ENCODE measurements at places on chromosomes 6 and 20.

GRCh38 chr6:30006170-30007131, 54.6 kb upstream of the POLR1H start:
- peak; percentile 58 for DNase-seq
- H3K27me3 ChIP-seq, result no peaks in the 10 kb centered on the region

DNA sequence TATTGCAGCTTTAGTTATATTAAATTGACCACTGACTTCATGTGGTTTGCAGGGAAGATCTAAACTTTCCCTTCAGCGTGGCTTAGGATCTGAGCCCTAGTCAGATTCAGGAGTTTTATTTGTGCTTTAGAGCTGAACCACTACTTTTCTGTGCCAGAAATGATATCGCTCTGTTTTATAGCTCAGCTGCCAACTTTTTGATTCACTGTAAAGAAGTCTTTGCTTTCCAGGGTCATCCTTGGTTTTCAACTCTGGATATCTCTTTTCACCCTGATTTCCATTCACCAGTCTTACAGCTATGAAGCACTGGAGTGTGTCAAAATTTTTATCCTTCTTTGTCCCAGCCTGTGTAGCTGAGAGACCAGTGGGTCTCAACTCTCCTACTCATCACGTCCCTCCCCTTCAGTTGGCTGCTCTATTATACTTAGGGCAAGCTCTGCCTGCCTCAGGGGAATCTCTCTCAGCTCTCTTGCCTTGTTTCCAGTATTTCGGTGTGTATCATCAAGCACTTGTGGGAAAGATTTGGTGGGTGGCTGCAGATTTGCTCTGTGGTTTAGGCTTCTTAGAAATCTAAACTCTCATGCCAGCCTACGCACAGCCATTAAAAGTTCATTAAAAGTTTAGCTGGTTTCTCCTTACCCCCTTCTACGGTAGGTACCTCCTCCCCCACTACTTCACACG, 425.5 kb downstream of the TENT5A start:
- no peak for DNase-seq
- H3K27ac ChIP-seq, result no peak overlapping the region
- H3K4me1 ChIP-seq, result no peaks in the 10 kb centered on the region
- no peaks in the 10 kb centered on the region for H3K36me3 ChIP-seq

DNA sequence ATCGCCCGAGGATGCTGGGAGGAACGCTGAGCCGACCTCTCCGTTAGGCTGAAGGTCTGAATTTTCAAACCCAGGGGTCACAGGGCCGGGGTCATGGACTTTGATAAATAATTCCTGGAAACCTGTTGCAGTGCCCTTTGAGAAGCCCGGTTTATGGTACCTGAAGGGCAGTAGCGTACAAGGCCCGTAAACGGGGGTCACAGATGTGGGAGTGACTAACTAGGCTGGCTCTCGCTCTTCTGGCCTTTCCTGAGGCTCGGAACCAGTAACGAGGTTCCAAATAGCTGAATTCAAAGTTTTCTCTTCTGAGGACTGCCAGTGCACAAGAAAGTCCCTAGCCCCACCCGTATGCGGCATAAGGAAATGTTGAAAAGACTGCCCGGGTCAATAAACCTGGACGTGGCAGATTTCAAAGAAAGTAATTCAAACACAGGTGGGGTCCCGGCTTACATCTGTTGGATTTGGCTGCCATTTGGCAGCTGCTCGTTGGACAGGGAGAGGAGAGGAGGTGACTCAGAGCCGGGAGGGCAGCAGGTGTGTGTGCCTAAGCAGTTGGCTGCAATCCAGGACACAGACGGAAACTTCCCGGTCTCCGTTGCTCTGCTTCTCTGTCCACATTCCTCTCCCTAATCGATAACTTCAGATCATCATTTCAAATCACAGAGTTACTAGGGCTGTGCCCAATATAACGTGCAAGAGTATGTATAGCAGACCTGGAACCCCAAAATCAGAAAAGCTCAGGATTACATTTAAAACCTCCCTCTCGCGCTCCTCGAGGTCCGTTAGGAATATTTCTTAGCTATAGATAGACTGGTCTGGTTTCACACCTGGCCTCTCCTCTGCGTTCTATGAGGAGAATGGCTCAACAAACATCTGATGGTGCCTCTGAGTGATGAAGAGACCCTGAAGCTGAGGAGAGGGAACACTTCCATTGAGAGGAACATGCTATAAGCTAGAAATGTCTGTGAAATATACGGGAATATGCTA, 765 bp upstream of the GMDS start:
- H3K27ac ChIP-seq, result peak overlapping the region; percentile 96
- peak overlapping the region; percentile 97 for H3K4me3 ChIP-seq
- peak; percentile 84 for DNase-seq
- peaks cover 4% of the 10 kb centered on the region for H3K4me1 ChIP-seq
- no peaks in the 10 kb centered on the region for H3K27me3 ChIP-seq

- DNase-seq, result no peak
- H3K4me1 ChIP-seq, result peaks cover 14% of the 10 kb centered on the region
- no peaks in the 10 kb centered on the region for H3K27me3 ChIP-seq
- H3K4me3 ChIP-seq, result no peak overlapping the region
- no peak overlapping the region for H3K27ac ChIP-seq
These were observed 122.3 kb downstream of the ANKS1A start for GRCh38 chr6:35011096-35012041.

- no peaks in the 10 kb centered on the region for H3K36me3 ChIP-seq
- no peaks in the 10 kb centered on the region for H3K27me3 ChIP-seq
- H3K27ac ChIP-seq, result peak overlapping the region; percentile 42
- no peak overlapping the region for H3K4me3 ChIP-seq
- DNase-seq, result no peak
- no peaks in the 10 kb centered on the region for H3K4me1 ChIP-seq
These were observed 40.7 kb upstream of the PBOV1 start for GRCh38 chr6:138258991-138259390.

DNA sequence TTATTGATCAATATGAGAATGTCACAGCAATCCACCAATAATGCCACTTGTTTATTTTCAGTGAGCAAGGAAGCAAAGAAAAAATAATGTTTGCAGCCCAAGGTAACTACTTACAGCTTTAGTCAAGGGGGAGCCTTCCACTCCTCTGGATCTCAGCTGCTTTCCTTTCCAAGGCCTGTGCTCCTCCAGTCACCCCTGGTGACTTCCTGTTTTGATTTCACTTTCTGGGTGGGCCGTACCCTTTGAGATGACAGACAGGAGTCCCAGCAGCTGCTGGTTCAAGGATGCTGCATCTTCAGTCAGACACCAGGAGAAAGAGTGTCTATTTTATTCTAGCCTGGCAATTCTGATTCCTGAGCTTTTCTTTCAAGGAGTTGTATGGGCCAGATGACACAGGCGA, 5.6 kb upstream of the VNN2 start:
- DNase-seq, result no peak
- no peak overlapping the region for H3K27ac ChIP-seq
- no peaks in the 10 kb centered on the region for H3K36me3 ChIP-seq
- no peaks in the 10 kb centered on the region for H3K27me3 ChIP-seq
- no peaks in the 10 kb centered on the region for H3K4me1 ChIP-seq
- H3K4me3 ChIP-seq, result no peak overlapping the region

GRCh38 chr20:46070215-46070900, 19.4 kb downstream of the NCOA5 start:
- H3K36me3 ChIP-seq, result peaks cover 13% of the 10 kb centered on the region
- H3K4me3 ChIP-seq, result no peak overlapping the region
- no peak for DNase-seq
- no peaks in the 10 kb centered on the region for H3K27me3 ChIP-seq
- H3K27ac ChIP-seq, result no peak overlapping the region

- no peak for DNase-seq
- no peak overlapping the region for H3K4me3 ChIP-seq
- H3K4me1 ChIP-seq, result no peaks in the 10 kb centered on the region
- no peaks in the 10 kb centered on the region for H3K27me3 ChIP-seq
- H3K36me3 ChIP-seq, result no peaks in the 10 kb centered on the region
These were observed 645.8 kb upstream of the AGPAT4 start for GRCh38 chr6:161919691-161920090.

- H3K36me3 ChIP-seq, result no peaks in the 10 kb centered on the region
- H3K4me3 ChIP-seq, result no peak overlapping the region
- DNase-seq, result peak; percentile 34
- no peaks in the 10 kb centered on the region for H3K27me3 ChIP-seq
- no peak overlapping the region for H3K27ac ChIP-seq
These were observed 23.4 kb upstream of the VEGFA start for GRCh38 chr6:43746613-43747102.

DNA sequence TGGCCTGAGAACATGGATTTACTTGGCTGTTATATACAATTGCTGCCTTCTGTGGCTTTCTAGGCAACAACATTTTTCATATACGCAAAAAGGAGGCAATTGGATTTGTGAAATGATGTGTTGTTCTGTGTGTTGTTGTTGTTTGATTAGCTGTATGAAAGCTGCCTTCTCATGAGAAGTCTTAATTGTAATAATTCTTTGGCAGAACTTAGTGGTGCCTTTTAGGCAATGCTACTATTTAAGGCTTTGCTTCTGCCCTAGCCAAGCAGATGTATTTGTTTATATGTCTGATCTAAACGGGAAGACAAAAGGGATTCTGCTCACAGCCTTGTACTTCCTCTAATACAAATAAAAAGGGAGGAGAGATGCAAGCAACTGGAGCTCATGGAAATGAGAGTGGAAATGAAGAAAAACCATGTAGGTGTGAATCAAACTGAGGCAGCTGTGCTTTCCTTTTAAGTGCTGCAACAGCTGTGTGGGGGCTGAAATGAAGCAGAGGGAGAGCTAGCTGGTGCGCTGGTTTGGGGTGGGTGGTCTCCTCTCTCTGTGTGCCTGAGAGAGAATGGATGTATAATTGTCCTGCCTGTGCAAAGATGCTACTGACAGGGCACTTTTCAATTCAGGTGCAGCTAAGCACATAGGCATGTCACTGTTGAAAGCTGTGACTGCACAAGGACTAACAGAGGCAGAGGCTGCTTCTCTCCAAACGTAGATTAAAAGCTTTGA, 386.9 kb upstream of the MAN1A1 start:
- H3K27ac ChIP-seq, result no peak overlapping the region
- H3K36me3 ChIP-seq, result no peaks in the 10 kb centered on the region
- H3K4me3 ChIP-seq, result no peak overlapping the region
- no peak for DNase-seq
- H3K27me3 ChIP-seq, result no peaks in the 10 kb centered on the region

- no peaks in the 10 kb centered on the region for H3K4me1 ChIP-seq
- H3K4me3 ChIP-seq, result no peak overlapping the region
These were observed 103.4 kb downstream of the HIVEP1 start for GRCh38 chr6:12115492-12115891.

DNA sequence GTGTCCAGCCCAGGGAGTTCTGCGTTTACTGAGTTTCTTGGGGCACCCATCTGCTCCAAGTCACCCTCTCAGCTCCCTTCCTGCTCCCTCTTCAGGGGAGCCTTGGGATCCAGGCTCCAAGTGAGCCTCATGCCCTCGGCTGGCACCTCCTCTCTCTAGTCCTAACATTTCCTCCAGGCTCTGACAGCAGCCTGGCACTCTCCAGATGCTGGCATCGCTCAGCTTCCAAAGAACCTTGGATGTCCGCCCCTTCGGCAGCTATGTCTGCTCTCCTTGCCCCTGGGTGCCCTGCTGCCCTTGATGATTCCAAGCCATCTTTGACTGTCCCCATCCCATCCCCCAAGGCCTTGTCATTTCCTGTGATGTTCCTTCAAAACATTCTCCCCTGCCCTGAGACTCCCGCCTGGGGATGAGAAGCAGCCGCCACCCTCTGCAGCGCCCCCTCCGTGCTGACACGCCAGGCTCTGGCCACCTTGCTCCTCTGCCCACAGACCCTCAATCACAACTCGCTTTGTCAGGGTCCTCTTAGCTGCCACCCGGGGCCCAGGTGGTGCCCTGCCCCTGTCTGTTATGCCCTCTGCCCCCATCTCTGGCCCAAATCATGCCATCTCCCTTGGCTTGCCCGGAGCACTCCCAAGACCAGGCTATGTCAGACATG, 6.6 kb upstream of the GFRA4 start:
- H3K4me1 ChIP-seq, result no peaks in the 10 kb centered on the region
- no peak overlapping the region for H3K4me3 ChIP-seq
- DNase-seq, result no peak

GRCh38 chr6:100620085-100620840, 155.5 kb upstream of the SIM1 start:
- no peak for DNase-seq
- H3K4me3 ChIP-seq, result no peak overlapping the region
- H3K36me3 ChIP-seq, result no peaks in the 10 kb centered on the region

DNA sequence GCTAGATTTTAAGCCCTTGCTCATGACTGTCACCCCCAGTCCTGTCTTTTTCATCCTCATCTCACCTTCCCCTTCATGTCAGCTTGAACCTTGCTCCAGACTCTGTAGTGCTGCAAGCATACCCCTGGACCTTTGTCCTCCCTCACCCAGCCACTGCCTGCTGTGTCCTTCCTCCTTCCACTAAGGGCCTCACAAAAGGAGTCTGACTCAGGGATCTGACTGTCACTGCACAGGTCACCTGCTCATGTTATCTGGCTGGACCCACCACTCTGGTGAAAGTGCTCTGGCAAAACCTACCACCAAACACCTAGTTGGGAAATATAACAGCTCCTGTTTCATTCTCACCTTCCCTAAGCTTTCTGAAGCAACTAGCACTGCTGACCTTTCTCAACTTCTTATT, 151.4 kb downstream of the INSM1 start:
- no peaks in the 10 kb centered on the region for H3K4me1 ChIP-seq
- no peaks in the 10 kb centered on the region for H3K27me3 ChIP-seq
- DNase-seq, result no peak
- H3K36me3 ChIP-seq, result no peaks in the 10 kb centered on the region
- no peak overlapping the region for H3K4me3 ChIP-seq
- no peak overlapping the region for H3K27ac ChIP-seq

DNA sequence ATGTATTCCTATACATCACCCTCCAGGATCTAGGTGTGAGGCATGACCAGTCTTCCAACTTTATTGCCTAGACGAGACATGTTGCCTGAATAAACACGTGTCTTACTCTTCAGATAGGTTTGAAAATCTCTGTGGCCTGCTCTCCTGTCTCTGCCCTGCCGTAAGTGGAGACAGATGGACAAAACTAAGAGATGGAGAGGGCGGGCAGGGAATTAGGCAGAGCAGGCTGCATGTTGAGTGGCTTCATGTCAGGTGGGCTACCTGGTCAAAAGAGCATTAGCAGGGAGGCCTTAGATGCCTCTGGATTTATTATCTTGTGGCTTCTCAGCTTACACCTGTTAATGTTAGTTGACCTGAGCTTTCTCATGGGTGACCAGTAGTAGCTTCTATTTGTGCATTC, 59.0 kb upstream of the TULP4 start:
- H3K27me3 ChIP-seq, result no peaks in the 10 kb centered on the region
- H3K4me3 ChIP-seq, result no peak overlapping the region
- DNase-seq, result no peak
- H3K4me1 ChIP-seq, result no peaks in the 10 kb centered on the region
